ENCODE measurements at places on chromosomes 7 and 10. TPM values are rescaled to one million over a fixed set of nuclear protein-coding genes. Genes with fewer than 3 reads are reported as not detected.

SLC13A4 gene
- under 0.01 TPM for total RNA-seq

ADCK2 gene
- 26.8 TPM for total RNA-seq

HOXA13 gene
- total RNA-seq = under 0.01 TPM

CNPY1 gene
- total RNA-seq = not detected

FAM204A gene
- 58.1 TPM for total RNA-seq

EPO gene
- not detected for total RNA-seq
